Posterior vena cava (tissue), 2 donors: ENCODE measurements at places on chromosomes 11 and 22. TPM values are rescaled to one million over a fixed set of nuclear protein-coding genes. Genes with fewer than 3 reads are reported as not detected.
A peak's percentile ranks its signal among the peaks of the same experiment; 100 is the strongest.

- DNase-seq, result peak; percentile 81
Measured at GRCh38 chr11:2466869-2467694, 22.3 kb downstream of the KCNQ1 start.

GRCh38 chr11:21250196-21250595, 580.8 kb downstream of the NELL1 start:
- DNase-seq, result no peak

DNA sequence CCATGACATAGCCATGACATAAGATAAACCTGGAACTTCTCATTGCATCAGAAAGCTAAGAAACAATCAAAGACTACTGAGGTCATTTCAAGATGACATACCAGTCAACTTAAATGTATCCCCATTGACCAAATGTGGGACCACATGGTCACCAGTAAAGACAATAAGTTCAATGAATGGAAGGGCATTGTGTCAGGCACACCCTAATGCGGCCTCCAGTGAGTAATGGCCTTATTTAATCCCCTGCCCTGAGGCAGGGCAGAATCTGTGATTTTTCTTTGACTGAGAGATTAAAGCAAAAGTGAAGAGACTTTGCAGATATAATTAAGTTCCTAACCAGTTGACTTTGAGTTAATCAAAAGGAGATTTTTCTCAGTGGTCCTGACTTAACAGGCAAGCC, 17.3 kb upstream of the SYT8 start:
- DNase-seq, result no peak

- peak; percentile 49 for DNase-seq
Measured at GRCh38 chr22:19109198-19110063, 12.8 kb downstream of the DGCR2 start.

- no peak for DNase-seq
Measured at GRCh38 chr11:66437979-66438503, 607 bp downstream of the MRPL11 start.

- no peak for DNase-seq
Measured at GRCh38 chr11:110176366-110177085, 83.3 kb downstream of the ZC3H12C start.

DNA sequence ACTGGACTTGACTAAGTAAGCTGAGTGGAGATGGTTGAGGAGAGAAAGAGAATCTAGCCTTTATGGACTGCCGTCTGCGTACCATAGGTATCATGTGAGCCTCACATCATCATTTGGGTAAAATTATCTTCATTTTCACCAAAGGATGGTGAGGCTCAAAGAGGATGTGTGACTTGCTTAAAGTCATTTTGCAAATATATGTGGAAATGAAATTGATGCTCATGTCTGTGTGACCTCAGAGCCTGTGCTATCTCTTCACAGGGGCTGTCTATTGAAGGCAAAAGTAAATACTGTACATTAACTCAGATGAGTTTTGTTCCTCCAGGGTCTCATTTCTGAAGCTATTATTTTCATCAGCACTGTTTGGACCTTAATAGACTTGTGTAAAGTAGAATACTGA, 83.3 kb upstream of the ALKBH3 start:
- no peak for DNase-seq

GRCh38 chr11:123103326-123103980, 41.5 kb upstream of the HSPA8 start:
- no peak for DNase-seq

GRCh38 chr11:134577751-134578395, 165.8 kb upstream of the B3GAT1 start:
- DNase-seq, result no peak

GRCh38 chr11:118064956-118065355, 11.9 kb upstream of the TMPRSS4 start:
- DNase-seq, result peak; percentile 9

GRCh38 chr22:39991159-39991860, 3.4 kb upstream of the FAM83F start:
- peak; percentile 22 for DNase-seq

DNA sequence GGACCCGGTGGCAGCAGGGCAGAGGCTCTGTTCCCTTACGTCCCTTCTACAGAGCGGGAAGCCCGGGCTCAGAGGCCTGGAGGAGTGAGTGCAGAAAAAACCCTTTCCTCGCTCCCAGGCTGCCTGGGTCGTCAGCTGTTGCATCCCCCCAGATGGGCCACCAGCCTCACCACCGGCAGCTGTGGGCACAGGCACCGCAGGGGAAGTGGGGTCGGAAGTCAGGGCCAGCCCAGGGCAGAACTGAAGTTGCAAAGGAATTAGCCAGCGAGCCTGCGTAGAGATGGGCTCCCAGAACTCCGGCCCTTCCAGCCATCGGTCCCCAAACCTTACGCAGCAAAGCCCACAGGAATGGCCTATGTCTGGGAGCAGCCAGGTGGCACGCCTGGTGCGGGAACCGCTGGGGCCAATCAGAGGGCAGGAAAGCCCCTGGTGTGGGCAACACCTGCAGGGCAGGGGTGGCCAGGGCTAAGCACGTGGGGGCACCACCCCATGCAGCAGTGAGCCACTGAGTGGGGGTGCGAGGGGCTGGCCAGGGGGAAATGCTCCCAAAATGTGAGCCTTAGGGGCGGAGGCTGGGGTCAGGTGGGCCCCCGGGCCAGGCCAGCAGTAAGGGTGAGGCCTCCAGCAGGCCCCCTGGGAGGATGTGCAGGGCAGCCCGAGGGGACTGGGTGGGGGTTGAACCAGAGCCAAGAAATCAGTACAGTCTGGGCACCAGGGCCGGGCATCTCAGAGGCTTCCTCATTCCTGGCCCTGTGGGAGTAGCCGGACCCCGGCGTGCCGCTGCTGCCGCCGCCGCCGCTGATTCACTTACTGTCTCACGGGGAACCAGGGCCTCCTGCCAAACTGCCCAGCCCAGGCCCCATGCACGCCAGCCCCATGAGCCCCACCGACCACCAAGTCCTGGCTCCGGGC, 58.2 kb downstream of the WNT7B start:
- DNase-seq, result no peak

GRCh38 chr11:5690736-5691135, 1.1 kb downstream of the TRIM22 start:
- DNase-seq, result no peak

- peak; percentile 94 for DNase-seq
Measured at GRCh38 chr11:66617155-66617834, 865 bp downstream of the RBM14 start.

DNA sequence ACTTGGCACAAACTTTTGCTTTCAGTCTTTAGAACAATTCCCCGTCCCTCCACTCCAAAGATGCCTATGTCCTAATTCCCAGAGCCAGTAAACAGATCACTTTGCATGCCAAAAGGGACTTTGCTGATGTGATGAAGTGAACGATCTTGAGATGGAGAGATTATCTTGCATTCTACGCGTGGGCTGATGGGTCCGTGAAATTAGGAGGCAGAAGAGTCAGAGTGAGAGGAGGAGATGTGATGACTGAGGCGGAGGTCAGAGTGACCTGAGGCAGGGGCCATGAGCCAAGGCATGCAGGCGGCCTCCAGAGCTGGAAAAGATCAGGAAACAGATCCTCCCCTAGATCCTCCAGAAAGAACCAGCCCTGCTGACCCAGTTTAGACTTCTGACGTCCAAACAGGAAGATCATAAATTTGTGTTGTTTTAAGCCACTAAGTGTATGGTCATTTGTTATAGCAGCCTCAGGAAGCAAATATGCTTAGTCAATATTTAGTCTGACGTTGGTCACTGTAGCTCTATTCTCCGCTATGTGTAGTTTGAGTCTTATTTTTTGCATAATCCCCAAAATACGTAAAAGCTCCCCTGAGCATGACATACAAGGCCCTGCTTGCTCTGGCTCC, 76.0 kb upstream of the TIMP3 start:
- no peak for DNase-seq

GRCh38 chr11:118397448-118397847, 4.0 kb upstream of the ATP5MG start:
- DNase-seq, result no peak

- DNase-seq, result no peak
Measured at GRCh38 chr11:86570020-86570419, 102.4 kb downstream of the ME3 start.

DNA sequence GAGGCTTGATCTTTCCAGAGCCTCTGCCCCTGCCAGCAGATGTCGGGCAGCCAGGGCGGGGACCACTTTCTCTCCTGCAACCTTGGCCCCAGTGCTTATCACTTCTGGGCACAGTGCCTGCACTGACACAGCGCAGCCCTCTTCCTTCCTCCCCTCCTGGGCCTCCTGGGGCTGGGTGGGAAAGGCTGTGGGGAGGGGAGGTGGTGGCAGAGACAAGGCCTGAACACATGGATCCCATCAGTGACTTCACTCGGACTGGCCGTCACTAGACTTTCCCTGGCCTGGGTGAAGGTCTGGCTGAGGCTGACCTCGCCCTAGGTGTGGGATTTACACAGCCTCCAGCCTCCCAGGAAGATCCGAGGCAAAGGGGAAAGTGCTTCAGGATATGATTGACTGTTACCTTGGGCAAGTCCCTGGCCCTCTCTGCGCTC, 68.1 kb downstream of the LRRC32 start:
- peak; percentile 91 for DNase-seq

DNA sequence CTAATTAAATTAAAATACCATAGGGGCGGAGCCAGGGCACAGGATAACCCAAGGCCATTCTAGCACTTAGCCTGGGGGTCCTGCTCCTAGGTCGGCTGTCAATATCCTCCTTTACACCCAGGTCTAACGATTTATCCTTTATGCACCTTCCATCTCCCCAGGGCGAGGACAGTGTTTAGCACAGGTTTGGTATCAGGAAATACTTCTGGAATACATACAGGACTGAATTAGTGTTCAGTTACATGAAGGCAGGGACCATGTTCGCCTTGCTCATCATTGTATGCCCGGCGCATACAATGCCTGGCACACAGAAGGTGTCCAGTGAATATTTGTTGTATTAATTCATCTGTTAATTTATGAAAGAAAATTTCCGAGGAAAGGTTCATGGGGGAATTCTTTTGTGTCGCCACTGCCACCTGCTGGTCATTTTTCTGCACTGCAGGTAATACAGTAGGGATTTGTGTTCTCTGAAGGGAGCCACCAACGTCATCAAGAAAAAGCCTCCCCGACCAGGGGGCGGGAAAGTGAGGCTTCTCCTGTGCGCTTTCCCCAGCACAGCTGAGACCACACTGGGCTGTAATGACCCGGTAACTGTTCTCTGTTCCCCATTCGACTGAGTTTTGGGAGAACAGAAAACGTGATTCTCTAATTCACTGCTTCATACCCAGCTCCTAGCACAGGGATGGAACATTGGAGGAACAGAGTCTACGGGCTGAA, 68.7 kb upstream of the ASPHD2 start:
- DNase-seq, result peak; percentile 82

- peak; percentile 88 for DNase-seq
Measured at GRCh38 chr22:28116219-28116673, 197.2 kb upstream of the PITPNB start.

- no peak for DNase-seq
Measured at GRCh38 chr11:78532991-78533390, 41.7 kb downstream of the NARS2 start.

GRCh38 chr11:123216249-123216648, 21.2 kb upstream of the CLMP start:
- no peak for DNase-seq

- DNase-seq, result no peak
Measured at GRCh38 chr11:103528046-103528445, 418.8 kb downstream of the DYNC2H1 start.

GRCh38 chr22:25404928-25405816, 159.3 kb upstream of the GRK3 start:
- peak; percentile 93 for DNase-seq

DNA sequence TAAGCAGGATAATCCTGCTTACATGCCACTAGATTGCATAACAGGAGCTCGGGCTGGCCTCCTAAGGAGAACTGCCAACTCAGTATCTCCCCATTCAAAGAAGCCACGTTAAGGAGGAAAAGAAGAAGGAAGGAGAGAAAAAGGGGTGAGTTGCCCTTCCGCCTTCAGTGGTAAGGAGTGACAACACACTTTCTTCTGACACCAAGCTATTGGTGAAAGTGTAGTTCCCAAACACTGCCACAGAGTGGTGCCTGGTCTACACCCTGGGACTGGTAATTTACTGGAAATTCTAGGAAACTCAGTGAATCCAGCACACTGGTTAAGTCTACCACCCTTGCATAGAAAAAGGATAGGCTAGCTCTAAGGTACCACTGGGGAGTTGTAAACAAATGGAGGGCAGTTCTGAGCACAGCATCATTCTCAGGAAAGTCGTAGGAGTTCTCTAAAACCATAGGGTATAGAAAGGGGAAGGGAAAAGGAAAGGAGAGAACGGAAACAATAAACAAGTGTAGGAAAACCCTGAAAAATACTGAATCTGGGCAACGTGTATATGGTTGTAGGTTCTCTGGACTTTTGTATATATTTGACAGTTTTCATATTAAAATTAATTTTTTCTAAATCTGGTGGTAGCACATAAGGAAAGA, 58.2 kb downstream of the RRAS2 start:
- DNase-seq, result no peak

DNA sequence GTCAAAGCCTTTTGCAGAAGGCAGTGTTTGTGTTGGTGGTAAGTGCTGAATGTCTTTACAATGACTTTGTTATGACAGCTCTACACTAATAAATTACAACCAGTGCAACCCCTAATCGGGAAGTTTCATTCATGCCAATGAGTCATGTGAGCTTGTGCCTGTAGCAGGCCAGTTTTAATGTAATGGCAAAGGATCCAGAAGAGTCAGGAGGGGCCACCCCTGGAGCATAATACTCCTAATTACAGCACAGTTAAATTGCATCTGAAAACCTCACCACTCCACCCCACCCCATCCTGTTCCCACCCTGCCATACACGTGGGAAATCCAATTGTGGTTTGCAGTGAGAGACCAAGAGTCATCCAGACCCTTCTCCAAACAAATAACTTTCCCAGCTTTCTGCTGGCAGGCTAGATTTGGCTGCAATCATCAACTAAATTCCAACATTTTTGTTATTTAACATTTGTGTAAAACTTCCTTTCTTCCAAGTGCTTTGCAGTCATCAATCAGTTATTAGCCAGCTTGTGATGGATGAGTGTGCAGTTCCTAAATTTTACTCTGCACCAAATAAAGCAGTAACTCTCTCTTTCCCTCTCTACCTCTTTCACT, 277.3 kb upstream of the FAT3 start:
- DNase-seq, result no peak

The SPDYC gene
- total RNA-seq, result not detected

The ABTB2 gene
- total RNA-seq, result 8.6 TPM

The BDNF gene
- 35.7 TPM for total RNA-seq

The SREBF2 gene
- total RNA-seq, result 48.3 TPM

The TAF10 gene
- 107 TPM for total RNA-seq

The TBC1D22A gene
- 19.3 TPM for total RNA-seq

The LRRC51 gene
- 6.9 TPM for total RNA-seq

The MOGAT2 gene
- total RNA-seq, result not detected

The MS4A15 gene
- total RNA-seq, result not detected

The GRM5 gene
- 0.23 TPM for total RNA-seq

The IGSF22 gene
- not detected for total RNA-seq

The APOBEC3A gene
- 2.5 TPM for total RNA-seq

The SCN4B gene
- 9.8 TPM for total RNA-seq

The OR52J3 gene
- total RNA-seq, result not detected

The SH3BP1 gene
- total RNA-seq, result 7.2 TPM

The CXCR5 gene
- total RNA-seq, result 0.10 TPM

The TSGA10IP gene
- not detected for total RNA-seq

The CDCA5 gene
- 1.6 TPM for total RNA-seq

The CCDC157 gene
- 0.88 TPM for total RNA-seq

The UFD1 gene
- 43.5 TPM for total RNA-seq

The MIOX gene
- total RNA-seq, result not detected

The TBX10 gene
- not detected for total RNA-seq
